Hindlimb muscle (tissue), 1 donor: ENCODE measurements at places on chromosomes 11 and 22. TPM values are rescaled to one million over a fixed set of nuclear protein-coding genes. Genes with fewer than 3 reads are reported as not detected.

DNA sequence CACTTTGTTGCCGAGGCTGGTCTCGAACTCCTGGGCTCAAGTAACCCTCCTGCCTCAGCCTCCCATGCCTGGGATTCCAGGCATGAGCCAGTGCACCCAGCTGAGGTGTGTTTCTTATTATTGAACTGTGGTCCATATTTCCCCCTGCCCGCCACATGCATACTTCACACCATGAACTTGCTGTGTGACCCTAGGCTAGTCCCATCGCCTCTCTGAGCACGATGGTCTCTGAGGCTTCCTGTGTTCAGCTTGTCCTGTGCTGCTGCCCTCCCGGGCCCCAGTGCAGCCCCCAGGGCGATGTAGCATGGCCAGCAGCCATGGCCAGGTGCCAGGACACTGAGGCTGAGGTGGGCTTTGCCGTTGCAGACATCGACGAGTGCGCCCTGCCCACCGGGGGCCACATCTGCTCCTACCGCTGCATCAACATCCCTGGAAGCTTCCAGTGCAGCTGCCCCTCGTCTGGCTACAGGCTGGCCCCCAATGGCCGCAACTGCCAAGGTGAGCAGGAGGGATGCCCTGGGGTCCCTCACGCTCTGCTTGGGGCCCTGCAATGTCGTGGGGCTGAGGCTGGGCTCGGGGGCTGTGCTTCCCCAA lies 45.7 kb downstream of the FBLN1 start:
- no peak for DNase-seq

DNA sequence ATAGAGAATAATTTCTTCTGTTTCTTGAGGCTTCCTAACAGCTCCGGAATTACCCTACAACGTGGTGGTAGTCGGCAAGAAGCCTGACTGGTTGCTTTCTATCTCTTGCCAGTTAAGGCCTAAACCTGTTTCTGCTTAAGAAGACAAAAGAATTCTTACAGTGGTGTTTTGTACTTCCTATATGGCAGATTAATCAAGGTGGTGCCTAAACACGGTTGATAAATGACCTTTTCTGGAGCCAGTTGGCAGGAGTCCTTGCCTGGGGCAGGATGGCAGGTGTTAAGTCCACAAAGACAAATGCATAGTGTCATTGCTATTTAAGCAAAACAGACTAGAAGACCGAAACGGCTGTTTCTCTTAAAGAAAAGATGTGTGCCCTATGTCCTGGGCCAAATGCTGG lies 9.9 kb downstream of the GVQW3 start:
- no peak for DNase-seq

- DNase-seq: no peak
These were observed 20.5 kb upstream of the APOL5 start for GRCh38 chr22:35697142-35697541.

DNA sequence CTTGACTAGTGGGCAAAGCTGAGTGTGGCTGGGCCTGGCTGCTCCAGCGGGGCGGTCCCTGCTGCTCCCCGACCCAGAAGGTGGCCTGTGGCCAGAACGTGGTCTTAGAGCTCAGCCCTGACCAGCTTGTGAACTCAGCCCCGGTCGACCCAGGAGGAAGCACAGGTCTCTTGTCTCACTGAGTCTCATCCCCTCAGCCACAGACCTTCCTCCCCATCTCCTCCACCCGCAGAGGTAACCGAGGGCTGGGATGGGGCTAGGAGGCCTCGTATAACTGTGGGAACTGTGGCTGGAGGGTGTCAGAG lies 546.2 kb upstream of the B3GAT1 start:
- no peak for DNase-seq

GRCh38 chr11:74004759-74005615 lies 3.9 kb downstream of the UCP3 start:
- DNase-seq: no peak

GRCh38 chr11:1036303-1036923 lies at the start of gene MUC6:
Gene MUC6 (minus strand): TSS chr11:1036718. CDS start chr11:1036655, 63 bp downstream.
- no peak for DNase-seq

GRCh38 chr22:45098056-45098455 lies 65.7 kb upstream of the NUP50 start:
- no peak for DNase-seq

- DNase-seq: no peak
These were observed 76.8 kb upstream of the CCND1 start for GRCh38 chr11:69563946-69564775.

- no peak for DNase-seq
These were observed 147.5 kb upstream of the B3GAT1 start for GRCh38 chr11:134559602-134559962.

DNA sequence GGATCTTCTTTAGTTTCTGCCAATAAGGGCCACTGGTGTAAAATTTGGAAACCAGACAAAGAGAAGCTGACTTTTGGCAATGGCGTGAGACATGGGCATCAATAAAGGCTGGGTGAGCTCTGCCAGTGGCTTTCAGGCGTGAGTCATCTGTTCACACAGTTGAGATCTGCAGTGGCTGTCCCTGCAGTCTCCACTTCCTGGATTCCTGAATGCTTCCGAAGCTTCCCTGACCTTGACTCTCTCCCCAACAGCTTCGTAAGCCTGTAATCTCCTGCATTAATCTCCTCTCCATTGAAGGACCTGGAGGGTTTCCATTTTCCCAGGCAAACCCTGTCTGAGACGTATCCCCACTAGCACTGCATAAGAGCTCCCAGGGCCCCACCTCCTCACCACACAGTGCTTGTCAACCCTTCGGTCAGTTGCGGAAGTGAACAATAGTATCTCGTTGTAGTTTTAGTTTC lies 574.7 kb downstream of the TBC1D22A start:
- no peak for DNase-seq

DNA sequence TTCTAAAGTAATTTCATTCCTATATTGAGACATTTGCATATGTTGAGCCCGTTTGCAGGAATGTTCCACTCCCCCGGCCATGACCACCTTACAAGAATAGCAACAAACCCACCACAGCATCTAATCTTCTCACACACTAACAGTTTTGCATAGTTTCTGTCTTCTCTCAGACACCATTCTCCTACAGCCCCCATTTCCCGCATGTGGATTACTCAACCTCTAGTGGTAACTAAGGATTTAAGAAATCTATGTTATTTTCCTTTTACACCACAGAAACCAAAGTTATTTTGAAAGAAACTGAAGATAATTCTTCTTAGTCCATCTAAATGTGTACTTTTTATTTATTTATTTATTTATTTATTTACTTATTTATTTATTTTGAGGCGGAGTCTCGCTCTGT lies 2.3 kb downstream of the MS4A4E start:
- DNase-seq: no peak

- DNase-seq: peak; percentile 37
These were observed 678 bp upstream of the RANGAP1 start for GRCh38 chr22:41286639-41287091.

DNA sequence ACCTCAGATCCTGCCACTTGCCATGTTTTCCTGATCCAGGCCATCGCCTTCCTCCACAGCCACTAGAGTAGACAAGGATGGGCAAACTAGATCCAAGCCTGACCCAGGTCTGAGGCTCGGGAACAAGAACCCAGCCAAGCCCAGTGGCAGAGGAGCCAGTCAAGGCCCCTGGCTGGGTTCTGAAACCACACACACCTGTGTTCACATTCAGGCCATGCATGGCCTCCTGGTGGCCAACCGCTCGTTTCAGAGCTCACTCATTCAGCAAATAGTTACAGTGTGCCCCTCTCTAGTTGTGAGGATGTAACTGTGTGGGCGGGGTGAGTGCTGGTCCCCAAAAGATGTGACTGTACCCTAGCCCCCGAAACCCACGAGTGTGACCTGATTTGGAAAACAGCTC lies 337.6 kb downstream of the CTTN start:
- DNase-seq: no peak

GRCh38 chr11:44977493-44977984 lies 26.9 kb upstream of the TP53I11 start:
- DNase-seq: no peak

DNA sequence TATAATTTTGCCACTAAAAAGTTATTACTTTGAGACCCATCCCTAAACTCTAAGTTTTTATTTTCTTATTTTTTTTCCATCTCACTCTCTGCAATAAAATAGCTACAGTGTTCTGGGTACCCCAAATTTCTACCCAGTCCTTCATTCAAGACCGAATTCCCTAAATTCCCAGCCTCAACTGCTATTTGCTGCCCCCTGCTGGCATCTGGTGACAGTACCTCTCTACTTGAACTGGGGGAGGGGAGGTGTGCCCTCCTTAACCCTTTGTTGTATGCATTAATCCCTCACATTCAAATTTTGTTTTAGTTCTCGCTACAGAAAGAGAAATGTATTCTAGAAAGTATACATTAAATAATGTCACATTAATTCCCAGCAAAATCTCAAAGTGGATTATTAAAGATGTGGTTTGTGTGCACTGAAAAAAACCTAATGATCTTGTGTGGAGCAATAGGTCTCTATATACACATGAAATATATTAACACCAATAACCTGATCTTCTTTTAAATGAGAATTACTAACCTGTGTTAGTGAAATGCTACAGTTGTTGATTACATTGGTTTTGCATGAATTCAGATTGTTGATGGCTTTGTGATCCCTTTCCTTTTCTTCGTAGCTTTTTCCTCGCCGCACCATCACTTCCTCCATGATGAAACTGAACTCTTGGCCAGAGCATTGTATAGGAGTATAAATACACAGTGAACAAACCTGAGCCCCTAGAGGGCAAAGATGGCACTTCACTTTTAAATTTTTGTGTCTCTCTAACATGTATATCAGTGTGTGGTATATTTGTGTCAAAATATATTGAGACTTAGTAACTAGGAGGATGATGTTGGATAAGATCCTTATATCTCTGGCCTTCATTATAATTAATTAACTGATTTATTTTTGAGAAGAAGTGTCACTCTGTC lies 590.0 kb downstream of the METTL15 start:
- peak; percentile 26 for DNase-seq

DNA sequence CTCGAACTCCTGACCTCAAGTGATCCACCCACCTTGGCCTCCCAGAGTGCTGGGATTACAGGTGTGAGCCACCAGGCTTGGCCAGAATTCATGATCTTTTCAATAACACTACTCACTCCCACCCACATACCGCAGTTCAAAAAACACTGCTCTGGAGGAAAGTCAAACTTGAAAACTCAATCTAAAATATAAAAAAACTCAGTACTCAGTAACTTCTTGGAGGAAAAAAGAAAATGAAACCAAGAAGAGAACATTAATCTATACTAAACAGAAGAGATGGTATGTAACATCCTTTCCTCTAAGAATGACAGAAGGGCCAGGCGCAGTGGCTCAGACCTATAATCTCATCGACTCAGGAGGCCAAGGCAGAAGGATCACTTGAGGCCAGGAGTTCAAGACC lies 58.3 kb downstream of the MRTFA start:
- no peak for DNase-seq

GRCh38 chr22:42281284-42281683 lies 10.8 kb upstream of the TCF20 start:
- no peak for DNase-seq

DNA sequence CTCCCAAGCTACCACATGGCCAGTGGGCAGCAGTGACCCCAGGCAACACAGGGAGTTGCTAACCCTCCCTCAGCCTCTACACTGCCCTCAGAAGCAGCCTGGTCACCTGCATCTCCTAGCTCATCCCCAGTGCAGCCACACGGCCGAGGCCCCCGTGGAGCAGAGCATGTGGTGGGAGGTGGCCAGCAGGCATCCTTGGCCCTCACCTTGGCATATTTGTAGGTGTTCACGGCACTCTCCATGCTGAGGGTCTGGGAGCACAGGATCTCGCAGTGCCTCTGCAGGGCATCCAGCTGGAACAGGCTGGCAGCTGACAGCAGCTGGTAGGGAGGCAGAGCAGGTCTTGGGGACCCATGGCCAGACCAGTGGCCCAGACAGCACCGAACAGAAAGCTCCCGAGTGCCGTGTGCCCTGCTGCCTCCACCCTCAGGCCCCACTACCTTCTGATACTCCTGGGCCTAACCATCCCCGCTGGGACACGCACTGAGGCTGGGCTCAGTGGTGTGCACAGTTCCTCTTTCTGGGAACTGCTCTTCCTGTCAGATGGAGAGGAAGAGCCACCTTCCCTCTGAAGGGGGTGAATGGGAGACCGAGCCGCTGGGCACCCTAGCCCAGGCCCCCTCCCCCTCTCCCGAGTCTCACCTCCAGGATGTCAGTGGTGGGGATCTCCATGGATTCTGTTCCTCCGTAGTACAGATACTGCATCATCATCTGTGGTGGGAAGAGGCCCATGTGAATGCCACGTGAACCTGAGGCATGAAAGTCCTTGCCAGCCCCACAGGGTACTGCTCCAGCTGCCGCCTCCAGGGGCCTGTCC lies 48.8 kb downstream of the NAT10 start:
- DNase-seq: no peak

- DNase-seq: no peak
These were observed 4.1 kb upstream of the CRACR2B start for GRCh38 chr11:823441-824291.

GRCh38 chr11:95536047-95536690 lies 253.4 kb downstream of the FAM76B start:
- DNase-seq: no peak

GRCh38 chr11:117017456-117017855 lies 80.8 kb downstream of the SIK3 start:
- no peak for DNase-seq

GRCh38 chr22:30201945-30202344 lies 44.6 kb downstream of the LIF start:
- no peak for DNase-seq

DNA sequence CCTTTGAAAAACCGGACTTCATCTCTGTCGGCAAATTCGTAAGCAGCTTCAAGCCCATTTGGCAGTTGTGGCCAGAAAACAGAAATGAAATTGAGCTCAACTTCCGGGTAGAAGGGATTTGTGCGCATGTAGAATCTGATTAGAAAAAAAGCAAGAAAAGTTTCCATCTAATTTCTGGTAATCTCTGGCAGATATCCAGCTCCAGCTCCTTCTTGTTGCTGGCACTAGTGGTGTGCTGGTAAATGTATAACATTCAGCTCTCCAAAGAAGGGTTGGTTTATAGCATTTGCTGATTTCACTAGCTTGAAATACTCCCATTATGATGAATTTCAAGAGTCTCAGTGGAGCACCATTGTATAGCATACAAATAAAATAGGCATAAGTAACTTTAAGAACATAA lies 5.4 kb downstream of the MMP1 start:
- no peak for DNase-seq

GRCh38 chr11:16924462-16924825 lies 89.8 kb downstream of the PLEKHA7 start:
- no peak for DNase-seq

APOL6 gene
- polyA plus RNA-seq: 2.8 TPM

SLC7A4 gene
- polyA plus RNA-seq: 1.3 TPM

ZBED4 gene
- 13.5 TPM for polyA plus RNA-seq

LRRC74B gene
- polyA plus RNA-seq: 0.09 TPM

VWA5A gene
- 101 TPM for polyA plus RNA-seq

MMP27 gene
- polyA plus RNA-seq: not detected

APOBEC3H gene
- not detected for polyA plus RNA-seq

CLTCL1 gene
- 36.3 TPM for polyA plus RNA-seq

GSC2 gene
- not detected for polyA plus RNA-seq

CTSW gene
- 0.81 TPM for polyA plus RNA-seq

FXYD2 gene
- 2.2 TPM for polyA plus RNA-seq

OR6A2 gene
- not detected for polyA plus RNA-seq

GLYATL1 gene
- 0.96 TPM for polyA plus RNA-seq

ZNF280A gene
- 0.26 TPM for polyA plus RNA-seq
